ENCODE measurements at places on chromosomes 12 and 14. TPM values are rescaled to one million over a fixed set of nuclear protein-coding genes. Genes with fewer than 3 reads are reported as not detected.

DNA sequence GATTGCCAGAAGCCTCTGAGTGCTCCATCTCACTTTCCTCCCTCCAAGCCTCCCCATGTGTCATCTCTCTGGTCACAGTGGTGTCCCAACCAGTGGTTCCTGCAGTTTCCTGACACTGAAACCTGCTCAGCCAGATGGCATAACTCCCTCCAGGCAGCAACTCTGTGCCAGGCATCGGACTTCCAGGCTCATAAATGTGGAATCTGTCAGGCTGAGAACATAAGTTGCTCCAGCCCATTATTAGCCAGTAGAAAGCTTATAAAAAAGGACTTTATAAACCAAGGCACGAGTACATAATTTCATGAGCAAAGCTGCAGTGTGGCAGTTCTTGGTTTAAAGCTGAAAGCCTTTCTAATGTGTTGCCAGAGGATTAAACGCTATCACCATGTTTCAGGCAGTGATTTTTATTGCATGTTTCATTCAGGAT, 194.3 kb downstream of the DACT1 start:
- no peak for DNase-seq

EXOC3L4 gene
- total RNA-seq = not detected

DNA sequence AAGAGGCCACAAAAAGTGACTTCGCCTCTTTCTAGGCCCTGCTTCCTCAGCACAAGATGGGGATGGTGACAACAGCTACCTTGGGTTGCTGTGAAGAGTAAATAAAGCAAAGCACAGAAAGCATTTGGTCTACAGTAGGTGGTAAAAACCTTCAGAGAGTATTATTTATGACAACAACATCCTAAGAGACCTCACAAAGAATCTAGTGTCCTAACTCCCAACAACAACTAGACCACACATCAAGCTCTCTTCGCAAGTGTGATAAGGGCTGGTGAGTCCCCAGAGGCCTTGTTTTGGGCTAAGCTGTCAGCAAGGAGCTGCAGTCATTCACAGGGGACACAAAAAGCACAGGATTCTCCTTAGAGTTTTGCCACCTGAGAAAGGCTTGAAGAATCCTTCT, 84.9 kb downstream of the EFCAB11 start:
- DNase-seq = peak; percentile 52

GRCh38 chr12:3977621-3978020, 104.4 kb upstream of the PARP11 start:
- DNase-seq = no peak

TUNAR gene
- total RNA-seq = not detected

GRCh38 chr14:95189367-95190132, 32.2 kb upstream of the DICER1 start:
- DNase-seq = peak; percentile 43

FIGNL2 gene
- total RNA-seq = 0.02 TPM

GRCh38 chr12:68572661-68573060, 38.0 kb upstream of the RAP1B start:
- no peak for DNase-seq

- DNase-seq = no peak
These were observed 15.0 kb upstream of the MANSC4 start for GRCh38 chr12:27794818-27795584.

ACRBP gene
- 0.28 TPM for total RNA-seq

Data from SJCRH30 (cell line).